Heart left ventricle (tissue), 16 donors: ENCODE measurements at places on chromosomes 3 and 15.
A peak's percentile ranks its signal among the peaks of the same experiment; 100 is the strongest.

- DNase-seq = no peak
Observed at GRCh38 chr3:4935347-4935746, 43.9 kb upstream of the BHLHE40 start.

DNA sequence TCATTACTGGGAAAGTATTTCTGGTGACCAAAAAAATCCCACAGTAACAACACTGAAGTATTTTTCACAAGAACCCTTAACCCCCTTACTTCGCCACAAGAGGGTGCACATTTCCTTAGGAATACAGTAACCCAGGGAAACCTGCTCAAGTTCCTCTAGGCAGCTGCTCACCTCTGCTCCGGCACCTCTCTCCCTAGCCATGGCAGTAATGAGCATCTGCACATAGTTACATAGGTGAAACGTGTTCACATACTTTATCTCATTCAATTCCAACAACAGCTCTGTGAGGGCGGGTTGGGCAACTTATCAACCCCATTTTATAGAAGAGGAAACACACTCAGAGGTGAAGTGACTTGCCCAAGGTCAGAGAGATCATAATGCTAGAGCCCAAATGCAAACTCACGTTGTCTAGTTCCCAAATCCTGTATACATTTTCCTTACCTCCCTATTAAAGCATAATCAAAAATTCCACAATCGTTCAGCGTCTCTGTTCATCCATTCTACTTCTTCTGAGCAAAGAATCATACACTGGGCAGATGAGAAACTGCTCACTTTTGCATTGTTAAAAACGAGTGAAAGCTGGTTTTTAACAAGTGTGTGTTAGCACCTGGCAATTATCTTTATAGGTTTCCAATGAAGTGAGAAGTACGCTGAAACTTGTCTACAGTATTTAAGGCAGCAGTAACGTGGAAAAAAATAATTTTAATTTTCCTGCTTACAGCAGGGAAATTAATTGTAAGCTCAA lies 90.7 kb downstream of the IGF2BP2 start:
- DNase-seq = peak; percentile 32

GRCh38 chr15:52527911-52528563 lies 643 bp downstream of the MYO5A start:
- peak; percentile 25 for DNase-seq

- DNase-seq = no peak
Observed at GRCh38 chr15:98555173-98555515, 93.2 kb upstream of the IGF1R start.

DNA sequence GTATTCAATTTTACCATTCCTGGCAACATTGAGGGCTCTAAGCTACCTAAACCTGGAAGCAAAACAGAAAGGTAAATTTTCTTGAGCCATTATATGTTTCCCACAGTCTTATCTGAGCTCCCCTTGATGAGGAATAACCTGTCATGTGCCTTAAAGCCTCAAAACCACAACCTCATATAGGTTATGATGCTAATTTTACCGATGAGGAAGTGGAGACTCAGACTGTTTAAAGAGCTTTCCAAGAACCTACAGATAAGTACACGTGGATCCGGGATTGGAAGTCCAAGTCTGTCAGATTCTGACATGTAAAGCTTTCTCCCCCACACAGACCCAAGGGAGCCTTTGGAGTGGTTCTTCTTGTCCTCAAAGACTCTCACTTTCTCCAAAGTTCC lies 140.5 kb downstream of the SEMA6D start:
- no peak for DNase-seq

DNA sequence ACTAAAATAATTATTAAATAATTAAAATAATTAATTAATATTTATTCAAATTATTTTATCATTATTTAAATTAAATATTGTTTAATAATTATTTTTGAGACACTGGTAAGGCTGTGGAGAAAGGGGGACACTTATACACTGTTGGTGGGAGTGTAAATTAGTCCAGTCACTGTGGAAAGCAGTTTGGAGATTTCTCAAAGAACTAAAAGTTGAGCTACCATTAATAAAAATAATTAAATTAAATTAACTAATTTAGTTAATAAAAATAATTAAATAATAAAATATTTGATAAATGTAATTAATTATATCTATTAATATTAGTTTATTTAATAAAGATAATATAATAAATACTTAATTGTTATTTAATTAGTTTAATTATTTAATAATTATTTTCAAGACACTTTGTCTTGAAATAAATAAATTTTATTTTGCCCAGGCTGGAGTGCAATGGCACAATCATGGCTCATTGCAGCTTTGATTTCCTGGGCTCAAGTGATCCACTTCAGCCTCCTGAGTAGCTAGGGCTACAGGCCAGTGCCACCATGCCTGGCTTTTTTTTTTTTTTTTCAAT lies 16.4 kb upstream of the TNIK start:
- DNase-seq = no peak

GRCh38 chr3:154243353-154243752 lies 80.9 kb downstream of the DHX36 start:
- no peak for DNase-seq

DNA sequence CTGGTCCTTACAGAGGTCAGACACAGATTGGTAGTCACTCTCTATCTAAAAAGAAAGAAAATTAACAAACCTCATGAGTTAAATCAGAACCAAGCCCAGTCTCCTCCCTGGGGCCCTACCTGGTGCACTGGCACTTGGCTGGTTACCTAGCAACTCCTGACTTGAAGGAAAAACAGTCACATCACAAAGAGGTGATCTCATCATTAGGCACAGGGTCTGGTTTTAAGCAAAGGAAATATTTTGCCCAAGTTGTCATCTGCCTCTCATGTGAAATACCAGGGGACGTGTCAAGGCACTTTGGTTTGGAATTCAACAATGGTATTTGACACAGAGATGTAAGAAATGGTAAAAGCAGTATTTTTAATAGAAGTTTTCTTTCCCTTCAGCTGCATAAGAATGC lies 47.7 kb upstream of the FMN1 start:
- DNase-seq = no peak

- no peak for DNase-seq
Observed at GRCh38 chr3:47932421-47932820, 83.8 kb downstream of the MAP4 start.

- DNase-seq = peak; percentile 83
Observed at GRCh38 chr3:72270072-72270681, 485.2 kb upstream of the PROK2 start.

GRCh38 chr3:46537316-46537715 lies 28.8 kb downstream of the LRRC2 start:
- DNase-seq = no peak

- no peak for DNase-seq
Observed at GRCh38 chr3:38476157-38476756, 19.9 kb upstream of the EXOG start.

GRCh38 chr3:78139166-78139565 lies 1099.3 kb downstream of the ROBO2 start:
- no peak for DNase-seq

- no peak for DNase-seq
Observed at GRCh38 chr3:17162116-17162515, 277.4 kb downstream of the PLCL2 start.

GRCh38 chr3:59714066-59714465 lies 664.2 kb upstream of the CFAP20DC start:
- DNase-seq = no peak

DNA sequence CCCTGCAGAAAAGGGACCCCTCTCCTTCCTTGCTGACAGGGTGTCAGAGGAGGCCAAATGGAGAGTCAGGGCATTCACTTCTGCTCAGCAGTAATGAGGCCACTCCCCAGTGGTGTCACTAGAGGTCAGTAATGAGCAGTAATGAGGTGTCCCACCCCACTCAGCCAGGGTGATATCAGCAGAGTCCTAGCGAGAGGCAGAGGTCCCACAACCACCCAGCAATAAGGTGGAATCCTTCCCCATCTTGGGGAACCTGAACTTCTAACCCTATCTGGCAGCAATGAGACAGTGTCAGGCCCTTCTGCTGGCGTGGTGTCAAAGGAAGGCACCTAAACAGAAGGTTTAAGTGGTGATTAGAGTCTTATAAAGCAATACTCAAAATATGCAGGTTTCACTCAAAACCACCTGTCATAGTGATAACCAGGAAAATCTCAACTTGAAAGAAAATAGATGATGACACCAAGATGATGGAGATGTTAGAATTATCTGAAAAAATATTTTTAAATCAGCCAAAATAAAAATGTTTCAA lies 12.9 kb downstream of the OCA2 start:
- no peak for DNase-seq

DNA sequence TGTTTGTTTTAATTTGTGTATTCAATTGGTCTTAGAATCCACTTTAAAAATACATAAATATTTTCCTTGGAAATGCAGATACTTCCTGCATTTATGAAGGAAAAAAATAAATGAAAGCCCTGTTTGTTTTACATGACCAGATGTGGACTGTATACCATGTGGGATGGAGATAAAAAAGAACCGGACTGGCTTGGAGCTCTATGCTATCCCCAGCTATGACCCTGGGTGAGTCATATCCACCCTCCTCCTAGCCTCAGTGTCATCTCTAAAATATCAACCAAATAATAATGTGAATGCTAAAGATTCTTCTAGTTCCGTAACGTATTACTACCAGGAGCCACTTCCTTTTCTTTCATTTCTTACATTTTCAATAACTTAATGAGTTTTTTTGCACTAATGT lies 44.5 kb upstream of the PDZRN3 start:
- no peak for DNase-seq

DNA sequence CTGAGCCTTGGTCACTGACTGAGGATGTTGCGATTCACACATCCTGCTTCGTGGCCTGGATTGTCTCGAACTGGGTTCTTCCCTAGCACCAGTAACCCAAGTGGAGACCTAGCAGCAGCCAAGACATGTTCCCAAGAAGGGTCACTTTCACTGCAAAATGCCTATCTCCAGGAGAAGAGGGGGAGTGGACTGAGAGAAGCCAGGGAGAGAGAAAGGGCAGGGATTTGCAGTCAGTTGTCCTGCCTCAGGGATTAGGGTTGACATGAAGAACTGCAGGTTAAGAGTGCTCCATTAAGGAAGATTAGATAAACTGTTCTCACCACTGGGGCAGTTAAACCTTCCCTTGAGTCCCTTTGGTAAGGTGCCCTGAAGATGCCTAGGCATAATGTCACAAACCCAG lies 5.7 kb upstream of the CD276 start:
- no peak for DNase-seq

GRCh38 chr15:95636107-95636506 lies 694.4 kb upstream of the NR2F2 start:
- DNase-seq = no peak

- DNase-seq = peak; percentile 89
Observed at GRCh38 chr3:134373271-134374104, 759 bp downstream of the AMOTL2 start.
